Fibroblast of pulmonary artery (primary cell): ENCODE measurements at places on chromosomes 12 and 14.
A peak's percentile ranks its signal among the peaks of the same experiment; 100 is the strongest.

GRCh38 chr14:32358781-32359180 lies 29.7 kb downstream of the AKAP6 start:
- no peak for DNase-seq

GRCh38 chr12:8823565-8824300 lies 1.3 kb downstream of the A2ML1 start:
- peak; percentile 43 for DNase-seq

GRCh38 chr12:15728118-15728598 lies 61.0 kb downstream of the EPS8 start:
- peak; percentile 85 for DNase-seq

GRCh38 chr12:113172185-113172584 lies 13.1 kb downstream of the DDX54 start:
- DNase-seq: no peak

GRCh38 chr12:20445687-20446086 lies 77.3 kb downstream of the PDE3A start:
- DNase-seq: peak; percentile 42

DNA sequence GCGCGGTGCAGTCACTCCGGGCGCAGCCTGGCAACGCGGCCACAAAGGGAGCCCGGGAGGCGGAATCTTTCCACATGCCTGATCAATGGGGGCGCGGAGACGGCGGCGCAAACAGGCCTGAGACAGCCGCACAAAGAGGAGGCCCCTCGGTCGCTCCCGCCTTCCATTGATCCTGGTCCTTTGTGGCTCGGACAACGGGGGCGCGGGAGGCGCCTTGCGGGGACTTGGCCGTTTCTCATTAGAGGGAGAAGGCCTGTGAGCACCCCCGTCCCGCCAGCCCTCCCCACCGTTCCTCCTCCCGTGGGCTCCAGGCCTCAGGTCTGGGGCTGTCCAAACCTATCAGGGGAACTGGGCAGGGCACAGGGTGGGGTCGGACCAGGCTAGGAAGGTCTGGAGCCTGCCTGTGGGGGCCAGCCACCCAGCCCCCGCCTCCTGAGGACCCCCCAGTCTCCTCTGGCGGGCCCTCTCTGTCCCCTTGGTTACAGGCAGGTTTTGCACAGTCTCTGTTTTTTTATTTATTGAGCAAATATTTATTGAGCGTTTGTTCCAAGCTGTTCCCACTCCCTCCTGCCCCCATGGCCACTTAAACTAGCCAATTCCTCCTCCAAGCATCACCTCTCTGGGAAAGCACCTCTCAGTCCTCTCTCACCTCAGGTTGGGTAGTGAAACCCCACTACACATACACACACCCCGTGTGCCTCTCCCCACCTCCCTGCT lies 29.0 kb upstream of the MSI1 start:
- no peak for DNase-seq

- DNase-seq: peak; percentile 31
Measured at GRCh38 chr14:21095430-21096205, 2.8 kb downstream of the ZNF219 start.

DNA sequence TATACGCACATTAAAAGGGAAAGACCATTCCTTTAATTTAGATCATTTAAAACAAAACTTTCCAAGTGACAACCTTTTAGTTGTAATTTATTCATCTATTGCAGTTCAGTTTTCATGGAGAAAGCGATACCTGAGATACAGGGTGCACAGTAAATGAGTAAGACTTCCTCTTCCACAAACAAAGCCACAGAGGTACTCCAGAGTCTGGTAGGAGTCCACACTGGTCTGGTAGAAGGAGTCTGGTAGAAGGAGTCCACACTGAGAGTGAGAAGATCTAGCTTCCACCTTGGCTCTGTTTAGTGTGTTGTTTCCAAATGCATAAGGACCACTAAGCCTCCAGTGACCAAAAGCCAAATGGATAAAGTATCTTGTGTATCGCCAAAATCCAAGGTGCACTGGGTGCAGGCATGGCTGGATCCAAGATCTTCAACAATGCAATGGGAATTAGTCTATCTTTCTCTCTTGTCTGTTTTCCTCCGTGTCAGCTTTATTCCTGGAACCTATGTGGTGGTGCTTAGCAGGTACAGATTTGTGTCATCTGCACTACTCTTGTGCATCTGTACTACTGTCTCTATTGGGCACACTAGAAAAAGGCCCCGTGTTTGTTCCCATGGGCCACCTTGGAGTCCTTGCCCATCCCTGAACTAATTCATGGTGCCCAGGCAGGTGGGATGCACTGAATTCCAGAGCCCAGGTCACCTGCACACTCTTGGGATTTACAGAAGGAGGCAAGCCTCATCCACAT lies 331.1 kb downstream of the BCL11B start:
- no peak for DNase-seq

DNA sequence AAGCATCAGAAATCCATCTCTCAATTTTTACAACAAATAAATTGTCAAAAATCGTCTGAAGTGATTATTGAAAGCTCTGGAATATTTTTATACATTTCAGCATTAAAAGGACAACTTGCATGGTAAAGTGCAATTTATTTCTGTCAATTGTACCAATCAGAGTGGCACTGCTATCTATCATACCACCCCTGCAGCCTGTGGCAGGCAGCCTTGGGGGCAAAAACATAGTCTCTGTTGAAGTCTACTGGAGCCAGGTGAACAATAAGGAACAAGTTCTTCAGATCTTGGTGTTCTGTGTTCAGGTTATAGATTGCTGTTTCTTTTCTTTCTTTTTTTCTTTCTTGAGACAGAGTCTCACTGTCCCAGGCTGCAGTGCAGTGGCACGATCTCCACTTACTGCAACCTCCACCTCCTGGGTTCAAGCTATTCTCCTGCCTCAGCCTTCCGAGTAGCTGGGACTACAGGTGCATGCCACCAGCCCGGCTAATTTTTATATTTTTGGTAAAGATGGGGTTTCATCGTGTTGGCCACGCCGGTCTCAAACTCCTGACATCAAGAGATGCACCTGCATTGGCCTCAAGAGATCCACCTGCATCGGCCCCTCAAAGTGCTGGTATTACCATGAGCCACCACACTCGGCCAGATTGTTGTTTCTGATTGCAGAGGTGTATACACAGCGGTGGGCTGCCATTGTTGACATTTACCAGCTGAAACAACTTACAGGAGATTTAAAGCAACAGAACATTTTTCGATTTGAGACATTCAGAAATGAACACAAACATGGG lies 629.6 kb downstream of the SLC16A7 start:
- no peak for DNase-seq

- DNase-seq: no peak
Measured at GRCh38 chr14:75254901-75255584, 23.6 kb upstream of the FOS start.

- no peak for DNase-seq
Measured at GRCh38 chr12:2338381-2338780, 285.6 kb downstream of the CACNA1C start.

GRCh38 chr14:28831126-28831525 lies 64.5 kb downstream of the FOXG1 start:
- DNase-seq: no peak

DNA sequence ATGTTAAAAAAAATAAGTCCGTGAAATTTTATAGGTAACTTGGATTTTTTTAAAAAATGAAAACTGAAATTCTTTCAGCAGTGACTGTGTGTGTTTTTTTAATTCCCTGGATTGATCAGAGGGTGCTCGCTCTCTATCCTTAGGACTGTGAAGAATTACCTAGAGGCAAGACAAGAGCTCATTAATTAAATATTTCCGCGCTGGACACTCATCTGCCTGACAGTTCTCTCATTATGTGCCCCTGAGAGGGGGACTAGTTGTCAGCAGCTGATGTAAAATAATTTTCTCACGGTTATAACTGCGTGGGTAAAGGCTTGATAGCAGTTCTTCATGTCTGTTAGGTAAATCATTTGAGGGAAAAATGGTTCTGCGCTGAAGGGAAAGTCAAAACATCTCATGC lies 101.3 kb downstream of the PTCSC3 start:
- DNase-seq: no peak

GRCh38 chr14:21924479-21924878 lies 250.9 kb upstream of the OR4E1 start:
- DNase-seq: no peak

GRCh38 chr12:108753976-108754375 lies 22.7 kb upstream of the CORO1C start:
- no peak for DNase-seq

DNA sequence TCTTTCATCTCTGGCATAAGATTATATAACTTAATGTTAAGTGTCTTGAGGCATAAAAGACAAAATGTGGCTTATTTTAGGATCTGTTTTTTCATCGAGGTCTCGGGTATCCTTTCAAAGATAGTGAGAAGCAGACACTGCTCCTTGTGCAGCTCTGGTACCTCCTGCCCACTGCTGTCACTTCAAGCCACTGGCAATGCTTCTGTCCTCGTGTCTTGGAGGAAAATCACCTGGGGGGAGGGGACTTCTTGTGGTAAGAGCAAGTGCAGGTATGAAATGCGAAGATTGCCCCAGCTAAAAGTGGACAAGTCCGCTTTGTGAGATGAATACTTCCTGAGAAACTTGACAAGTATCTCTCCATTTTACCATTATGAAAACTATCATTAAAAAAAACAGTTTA lies 37.8 kb upstream of the DYNC1H1 start:
- no peak for DNase-seq

DNA sequence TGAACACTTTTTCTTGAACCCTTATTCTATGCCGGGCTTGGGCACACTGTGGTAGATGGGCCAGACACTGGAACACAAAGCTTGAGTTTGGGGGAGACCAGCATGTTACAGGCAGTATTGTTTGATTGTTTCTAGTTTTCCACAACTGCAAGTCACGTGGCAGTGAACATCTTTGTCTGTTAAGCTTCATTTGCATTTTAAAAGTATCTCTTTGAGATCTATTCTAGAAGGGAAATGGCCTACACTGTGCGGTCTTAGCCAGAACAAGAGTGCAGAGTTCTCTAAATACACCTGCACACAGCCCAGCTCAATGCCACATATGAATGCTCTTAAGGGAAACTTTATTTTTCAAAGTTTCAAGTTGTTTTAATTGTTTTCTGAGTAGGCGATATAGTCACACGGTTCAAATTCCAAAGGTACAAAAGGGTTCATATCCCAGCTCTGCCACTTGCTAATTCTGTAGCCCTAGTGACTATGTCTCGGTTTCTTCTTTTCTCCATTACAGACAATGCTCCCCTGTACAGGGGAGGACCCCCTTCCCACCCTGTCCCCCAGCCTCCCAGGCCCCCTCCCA lies 24.9 kb downstream of the RIN3 start:
- no peak for DNase-seq

- peak; percentile 50 for DNase-seq
Measured at GRCh38 chr14:80356413-80356812, 145.1 kb upstream of the DIO2 start.

GRCh38 chr12:29544428-29545101 lies 47.1 kb upstream of the OVCH1 start:
- no peak for DNase-seq

DNA sequence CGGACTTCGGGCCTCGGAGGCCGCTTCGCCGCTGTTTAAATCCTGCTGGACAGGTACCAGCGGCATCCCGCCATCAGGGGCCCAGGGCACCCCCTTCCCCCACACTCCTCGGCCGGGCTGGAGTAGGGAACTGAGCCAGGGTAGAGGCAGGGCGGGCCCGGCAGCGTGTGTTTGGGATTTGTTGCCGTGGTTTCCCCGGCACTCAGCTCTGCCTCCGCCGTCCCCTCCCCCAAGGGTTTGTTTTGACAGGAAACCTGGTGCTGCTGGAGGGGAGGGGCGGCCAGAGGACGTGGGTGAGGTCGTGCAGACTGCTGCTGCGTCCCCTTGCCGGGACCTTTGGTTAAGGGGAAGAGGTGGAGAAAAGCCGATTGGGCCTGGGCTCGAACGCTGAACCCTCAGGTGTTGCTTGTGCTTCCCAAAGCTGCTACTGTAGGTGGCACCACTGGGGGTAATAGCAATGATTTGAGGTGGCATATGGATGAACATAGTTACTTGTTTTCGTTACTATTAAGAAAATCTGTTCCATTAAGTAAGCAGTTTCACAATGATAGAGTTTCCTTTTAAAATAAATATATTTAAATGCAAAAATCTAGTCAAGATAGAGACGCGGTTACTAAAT lies 778 bp downstream of the TCP11L2 start:
- peak; percentile 88 for DNase-seq

DNA sequence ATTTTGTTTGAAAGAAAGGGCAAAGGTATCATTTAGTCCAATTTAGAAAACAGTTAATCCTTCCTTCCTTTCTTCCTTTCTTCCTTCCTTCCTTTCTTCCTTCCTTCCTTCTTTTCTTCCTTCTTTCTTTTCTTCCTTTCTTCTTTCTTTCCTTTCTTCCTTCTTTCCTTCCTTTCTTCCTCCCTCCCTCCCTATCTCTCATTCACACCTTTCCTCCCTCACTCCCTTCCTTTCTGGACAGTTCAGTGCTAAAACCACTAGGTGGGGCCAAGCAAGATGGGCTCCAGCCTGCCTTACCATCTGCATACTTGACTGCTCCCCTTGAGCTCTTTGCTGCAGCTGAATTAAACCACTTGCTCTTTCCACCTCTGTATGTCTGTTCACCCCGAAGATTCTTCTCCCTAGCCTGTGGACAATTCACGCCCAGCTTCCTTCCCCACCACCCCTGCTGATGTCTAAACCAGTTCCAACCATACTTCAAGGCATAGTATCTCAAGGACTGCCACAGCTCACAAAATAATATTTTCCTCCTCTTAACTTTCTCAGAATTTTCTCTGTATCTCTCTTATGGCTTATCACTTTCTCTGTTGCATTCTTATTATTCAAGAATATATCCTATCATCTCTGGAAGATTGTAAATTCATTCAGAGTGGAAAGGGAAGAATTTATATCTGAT lies 78.0 kb downstream of the DBX2 start:
- DNase-seq: peak; percentile 9

DNA sequence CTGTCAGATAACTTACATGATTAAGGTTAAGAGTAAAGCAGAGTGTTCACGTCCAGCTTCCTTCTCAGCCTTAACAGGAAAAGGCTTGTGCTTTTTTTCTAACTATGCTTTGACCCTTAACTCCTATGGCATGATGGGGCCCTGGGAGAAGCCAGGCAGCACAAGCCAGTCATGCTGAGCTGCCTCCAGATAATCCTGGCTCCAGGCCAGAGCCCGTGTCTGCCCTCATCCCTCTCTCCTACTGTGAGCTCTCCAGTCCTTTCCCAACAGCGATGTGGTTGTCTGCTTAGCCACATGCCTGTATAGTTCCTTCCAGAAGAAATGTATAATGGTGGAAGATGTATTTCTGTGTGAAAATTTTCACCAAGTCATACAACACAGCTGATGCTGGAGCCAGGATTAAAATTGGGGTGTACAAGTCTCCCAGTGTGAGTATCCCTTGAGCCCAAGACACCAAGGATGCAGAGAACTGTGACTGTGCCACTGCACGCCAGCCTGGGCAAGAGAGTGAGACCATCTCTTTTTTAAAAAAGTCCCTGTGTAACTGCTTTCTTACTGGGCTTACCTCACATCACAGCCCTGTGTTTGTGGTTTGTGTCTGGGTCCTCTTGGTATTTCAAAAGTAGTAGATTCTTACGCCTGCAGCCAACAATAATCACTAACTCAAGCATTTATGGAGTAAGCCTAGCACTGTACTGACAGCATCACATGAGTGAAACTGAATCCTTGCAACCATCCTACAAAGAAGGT lies 7.9 kb upstream of the ITFG2 start:
- peak; percentile 83 for DNase-seq
